ENCODE measurements at places on chromosomes 16 and 17.

- DNase-seq: no peak
These were observed 1.2 kb downstream of the ZACN start for GRCh38 chr17:76079956-76080767.

DNA sequence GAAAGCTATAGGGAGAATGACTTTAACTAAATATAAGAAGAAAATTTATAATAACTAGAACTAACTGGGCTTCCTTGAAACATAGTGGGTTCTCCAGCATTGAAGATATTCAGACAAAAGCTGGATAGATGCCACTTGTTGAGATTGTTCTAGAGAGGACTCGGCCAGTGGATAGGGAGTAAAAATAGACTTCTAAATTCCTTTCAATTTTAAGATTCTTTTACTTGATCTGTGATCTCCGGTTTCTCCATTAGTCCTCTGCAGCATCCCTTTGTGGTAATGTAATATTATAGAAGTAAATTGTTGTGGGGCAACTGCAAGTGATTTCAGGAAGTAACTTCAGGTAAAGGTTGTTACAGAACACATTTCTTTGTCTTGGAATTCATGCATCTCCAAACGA lies 10.3 kb upstream of the RARA start:
- no peak for DNase-seq

DNA sequence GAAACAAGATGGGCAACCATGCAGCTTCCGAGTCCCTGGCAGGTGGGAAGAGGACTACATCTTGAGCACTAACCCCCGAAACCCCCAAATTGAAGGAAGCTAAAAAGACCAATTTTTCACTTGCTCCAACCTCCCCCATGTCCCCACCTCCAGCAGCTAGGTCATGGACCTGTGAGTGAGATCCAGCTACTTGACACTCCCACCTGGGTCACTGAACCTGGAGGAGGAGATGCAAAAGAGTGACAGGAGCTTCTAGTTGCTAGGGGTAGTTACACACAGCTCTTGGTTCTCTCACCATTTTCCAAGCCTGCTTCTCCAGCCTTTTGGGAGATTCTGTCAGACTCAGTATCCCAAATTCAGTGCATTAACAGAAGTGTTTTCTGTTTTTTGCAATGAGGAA lies 11.2 kb downstream of the PDZD9 start:
- DNase-seq: no peak

DNA sequence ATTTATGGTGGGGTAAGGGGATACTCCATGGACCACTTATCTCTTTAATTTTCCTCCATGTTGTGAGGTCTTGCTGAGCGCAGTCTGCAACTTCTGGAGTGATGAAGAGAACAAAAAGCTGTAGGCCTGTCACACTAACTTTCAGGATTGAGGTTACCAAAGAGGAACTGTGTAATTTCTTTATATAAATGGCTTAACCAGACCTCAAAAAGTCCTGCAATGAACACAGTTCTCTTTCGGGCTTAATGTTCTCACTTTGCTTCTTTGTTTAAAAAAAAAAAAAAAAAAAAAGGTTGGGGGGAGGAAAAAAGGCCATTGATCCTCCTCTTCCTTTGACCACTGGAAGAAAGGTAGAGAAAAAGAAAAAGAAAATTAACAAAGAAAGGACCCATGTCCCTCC lies 86.8 kb upstream of the SOX9 start:
- no peak for DNase-seq

DNA sequence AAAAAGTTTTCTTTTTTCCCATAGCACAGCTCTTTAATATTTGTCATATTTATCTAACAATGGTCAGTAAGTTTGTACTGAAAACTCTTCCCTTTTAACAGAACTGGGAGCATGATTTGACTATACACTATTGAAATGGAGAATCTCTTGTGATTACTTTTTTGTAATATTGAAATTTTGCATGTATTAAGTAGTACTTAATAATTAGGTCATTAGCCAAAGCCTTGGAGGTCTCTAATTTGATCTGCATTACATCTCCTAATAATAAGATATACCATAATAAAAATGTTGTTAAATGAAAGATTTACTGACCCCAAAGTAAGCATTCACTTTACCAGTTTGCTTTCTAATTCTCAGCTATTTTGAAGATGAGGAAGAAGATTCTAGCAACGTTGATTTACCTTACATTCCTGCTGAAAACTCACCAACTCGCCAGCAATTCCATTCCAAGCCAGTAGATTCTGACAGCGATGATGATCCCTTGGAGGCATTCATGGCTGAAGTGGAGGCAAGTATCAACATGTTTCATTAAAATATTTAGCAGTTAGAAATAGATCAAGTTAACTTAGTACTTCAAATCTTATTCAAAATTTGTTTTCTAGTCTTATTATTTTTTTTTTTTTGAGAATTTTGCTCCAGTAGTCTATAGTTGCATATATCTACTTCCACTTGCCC lies 18.2 kb downstream of the DDX42 start:
- no peak for DNase-seq

DNA sequence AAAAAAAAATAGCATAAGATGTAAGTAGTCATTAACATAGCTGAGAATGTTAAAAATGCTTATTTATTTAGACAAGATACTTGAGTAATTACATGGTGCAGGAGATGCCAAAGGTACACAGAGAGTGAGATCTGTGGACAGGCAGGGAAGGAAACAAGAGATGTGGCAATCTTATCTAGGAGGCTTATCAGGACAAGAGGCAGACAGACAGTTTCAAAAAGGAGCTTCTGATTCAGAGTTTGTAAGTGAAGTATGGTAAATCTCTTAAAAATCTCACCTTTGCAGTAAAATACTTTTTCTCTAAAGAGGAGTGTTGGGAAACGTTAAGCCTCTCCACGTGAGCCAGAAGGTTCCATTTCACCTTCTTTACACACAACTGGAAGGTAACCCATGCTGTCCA lies 19.9 kb upstream of the GHDC start:
- no peak for DNase-seq

DNA sequence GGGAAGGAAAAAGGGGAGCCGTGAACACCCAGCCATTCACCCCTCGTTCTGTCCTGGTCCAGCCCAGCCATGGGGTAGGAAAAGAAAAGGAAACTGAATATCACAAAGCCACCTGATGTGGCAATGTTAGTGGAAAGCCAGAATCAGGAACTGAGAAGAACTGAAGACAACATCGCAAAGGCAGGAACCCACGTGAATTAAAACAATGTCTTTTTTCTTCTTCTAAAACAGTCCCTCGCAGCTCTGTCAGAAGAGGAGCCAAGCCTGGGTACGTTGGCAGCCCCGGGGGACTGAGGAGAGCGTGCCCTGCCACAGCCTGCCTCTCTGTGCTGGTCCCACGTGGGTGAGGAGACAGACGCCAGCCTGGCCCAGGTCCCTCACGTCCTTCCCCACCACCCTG lies 55.0 kb downstream of the ZNF423 start:
- no peak for DNase-seq

DNA sequence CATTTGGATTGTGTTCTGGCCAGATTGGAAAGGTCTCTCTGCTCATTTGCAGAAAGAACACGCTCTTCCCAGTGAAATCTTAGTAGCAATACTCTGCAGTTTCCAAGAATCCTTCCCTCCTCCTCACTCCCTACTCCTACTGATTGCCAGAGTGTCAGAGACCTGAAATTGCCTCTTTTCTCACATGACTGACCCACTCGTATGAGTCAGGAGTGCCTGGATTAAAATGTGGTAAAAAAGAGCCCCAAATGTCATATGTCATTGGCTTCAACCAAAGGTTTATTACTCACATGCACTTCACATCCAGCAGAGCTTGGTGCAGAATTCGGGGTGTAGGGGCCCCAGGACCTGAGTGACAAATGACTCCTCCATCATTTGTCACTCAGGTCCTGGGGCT lies 39.7 kb upstream of the IRX3 start:
- DNase-seq: no peak

DNA sequence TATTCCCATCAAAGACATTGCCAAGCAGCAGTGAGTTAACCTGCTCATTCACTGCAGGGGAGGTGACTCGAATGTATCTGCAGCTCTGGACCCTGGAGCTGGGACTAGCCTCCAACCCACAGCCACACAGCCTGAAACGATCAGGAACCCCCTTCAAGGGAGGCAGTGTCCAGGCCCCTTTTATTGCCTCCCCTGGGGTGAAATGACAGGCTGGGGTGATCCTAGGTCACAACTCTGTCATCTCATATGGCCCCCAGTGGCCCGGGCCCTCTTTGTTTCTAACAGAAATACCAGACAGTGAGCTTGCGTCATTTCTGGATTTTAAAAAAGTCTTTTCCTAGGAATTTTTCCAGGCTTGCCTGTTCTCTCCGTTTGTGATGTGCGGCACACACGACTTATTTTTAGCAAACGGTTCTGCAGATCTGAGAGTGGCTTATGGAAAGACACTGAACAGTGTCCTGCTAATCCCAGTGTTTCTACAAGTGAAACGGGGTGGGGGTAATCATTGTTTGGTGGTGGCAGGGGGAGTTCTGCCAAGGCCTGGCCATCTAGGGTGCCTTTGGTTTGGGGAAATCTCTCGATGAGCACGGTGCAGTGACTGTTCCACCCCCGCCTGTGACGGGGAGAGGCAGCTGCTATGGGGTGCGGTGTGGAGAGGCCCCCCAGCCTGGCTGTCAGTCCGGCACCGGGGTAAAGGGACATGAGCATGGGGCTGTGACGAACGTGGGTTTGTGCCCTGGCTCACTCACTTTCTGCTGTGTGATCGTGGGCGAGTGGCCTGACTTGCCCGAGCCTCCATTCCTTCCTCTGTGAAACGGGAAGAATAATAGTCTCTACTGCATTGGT lies 27.2 kb downstream of the NAGPA start:
- DNase-seq: no peak

DNA sequence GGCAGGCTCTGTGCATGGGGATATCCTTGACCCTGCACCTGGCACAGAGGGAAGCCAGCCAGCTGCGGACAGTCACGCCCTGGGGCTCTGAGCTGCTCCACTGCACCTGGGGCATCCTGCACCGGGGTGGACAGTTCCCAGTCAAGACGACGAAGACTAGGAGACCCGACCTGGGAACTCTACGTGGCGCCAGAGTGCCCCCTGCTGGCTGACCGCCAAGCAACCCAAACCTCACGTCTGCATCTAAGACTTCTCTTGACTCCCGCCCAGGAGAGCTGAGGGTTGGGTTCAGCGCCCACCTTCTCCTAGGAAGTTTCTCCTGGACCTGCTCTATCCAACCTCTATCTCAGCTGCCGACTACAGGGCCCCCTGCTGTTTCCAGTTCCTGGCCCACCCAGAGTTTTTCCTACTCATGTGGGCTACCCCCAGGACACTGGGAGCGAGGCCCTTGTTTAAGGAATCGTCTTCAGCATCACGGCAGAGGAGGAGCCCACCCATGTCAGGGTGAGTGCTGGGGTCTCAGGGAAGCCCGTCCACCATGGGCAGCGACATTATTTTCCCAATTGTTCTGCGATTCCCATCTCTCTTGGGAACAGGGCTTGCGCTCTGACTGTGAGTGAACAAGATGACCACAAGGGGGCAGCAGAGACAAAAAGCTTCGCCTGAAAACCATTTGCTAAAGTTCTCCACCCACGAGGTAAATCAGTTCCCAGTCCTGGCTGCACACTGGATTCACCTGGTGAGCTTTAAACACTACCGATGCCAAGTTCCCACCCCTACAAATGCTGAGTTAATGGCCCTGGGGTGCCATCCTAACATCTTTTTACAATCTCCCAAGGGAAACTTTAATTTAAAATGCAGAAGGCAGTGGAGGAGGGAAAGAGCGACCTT lies 29.3 kb downstream of the TLE7 start:
- DNase-seq: peak; percentile 69

GRCh38 chr17:17711641-17712162 lies 30.4 kb downstream of the RAI1 start:
- no peak for DNase-seq

- DNase-seq: no peak
These were observed 1.7 kb upstream of the SGCA start for GRCh38 chr17:50163843-50164696.

DNA sequence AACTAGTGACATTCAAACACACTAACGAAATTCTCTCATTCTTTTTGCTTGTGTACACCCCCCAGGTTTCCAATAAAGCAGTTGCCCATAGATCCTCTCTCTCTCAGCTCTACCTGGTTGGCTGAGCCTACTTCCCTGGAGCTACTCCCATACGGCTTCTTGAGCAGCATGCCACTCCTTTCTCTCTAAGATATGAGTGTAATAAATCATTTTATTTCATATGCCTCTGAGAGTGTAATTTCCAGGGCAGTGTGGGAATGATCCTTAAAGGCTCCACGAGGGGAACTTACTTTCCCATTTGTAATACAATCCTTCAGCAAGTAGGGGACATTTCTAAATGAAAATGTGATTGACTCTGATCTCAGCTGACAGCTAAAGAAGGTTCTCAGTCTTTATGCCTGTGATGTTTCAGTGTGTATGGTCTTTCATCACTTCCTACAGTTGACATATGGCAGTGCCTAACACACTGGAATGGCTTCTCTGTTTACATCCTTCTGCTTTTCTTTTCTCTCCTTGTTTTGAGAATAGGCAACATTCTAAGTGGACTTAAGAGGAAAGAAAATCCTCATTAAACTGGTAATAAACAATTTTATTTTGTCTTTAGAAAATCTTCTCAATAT lies 1194.3 kb upstream of the CDH8 start:
- DNase-seq: no peak

DNA sequence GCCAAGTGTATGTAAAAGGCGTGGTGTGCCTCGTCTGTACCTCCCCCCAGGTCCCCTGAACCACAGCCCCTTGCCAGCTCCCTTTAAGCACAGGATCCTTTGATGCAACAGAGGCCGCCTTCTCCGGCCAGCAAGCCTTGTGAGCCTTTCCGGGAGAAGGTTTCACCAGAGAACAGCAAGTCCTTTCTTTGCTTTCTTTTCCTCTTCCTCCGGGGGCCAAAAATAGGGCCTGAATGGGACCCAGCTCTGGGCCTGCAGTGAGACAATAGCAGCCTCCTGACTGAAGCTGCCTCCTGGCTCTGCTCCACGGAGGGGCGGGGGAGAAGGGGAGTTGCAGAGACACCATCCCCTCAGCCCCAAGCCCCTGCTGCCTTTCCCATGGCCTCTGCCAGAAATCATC lies 9.0 kb downstream of the ADGRG1 start:
- DNase-seq: no peak

- DNase-seq: peak; percentile 81
These were observed 2.3 kb upstream of the BORCS6 start for GRCh38 chr17:8192070-8192815.

GRCh38 chr16:77332792-77333191 lies 102.0 kb downstream of the ADAMTS18 start:
- DNase-seq: no peak

- DNase-seq: no peak
These were observed 136.7 kb downstream of the SNX11 start for GRCh38 chr17:48244121-48244711.

- no peak for DNase-seq
These were observed 217.1 kb downstream of the KATNIP start for GRCh38 chr16:27767081-27767480.

- no peak for DNase-seq
These were observed 254.0 kb downstream of the CNTNAP4 start for GRCh38 chr16:76531236-76531635.

GRCh38 chr17:51668155-51668962 lies 408.0 kb downstream of the UTP18 start:
- no peak for DNase-seq

GRCh38 chr16:9151074-9151473 lies 59.6 kb downstream of the HAPSTR1 start:
- no peak for DNase-seq

GRCh38 chr16:20510323-20510722 lies 59.0 kb downstream of the ACSM2A start:
- DNase-seq: no peak

Data from right forelimb (tissue), 1 donor.